ENCODE measurements at places on chromosomes 6 and 20. TPM values are rescaled to one million over a fixed set of nuclear protein-coding genes. Genes with fewer than 3 reads are reported as not detected.

UBE3D gene
- polyA plus RNA-seq: 4.7 TPM

MCHR2 gene
- not detected for polyA plus RNA-seq

TMEM170B gene
- polyA plus RNA-seq: 0.22 TPM

SIRPB2 gene
- polyA plus RNA-seq: not detected

RBPJL gene
- not detected for polyA plus RNA-seq

DNA sequence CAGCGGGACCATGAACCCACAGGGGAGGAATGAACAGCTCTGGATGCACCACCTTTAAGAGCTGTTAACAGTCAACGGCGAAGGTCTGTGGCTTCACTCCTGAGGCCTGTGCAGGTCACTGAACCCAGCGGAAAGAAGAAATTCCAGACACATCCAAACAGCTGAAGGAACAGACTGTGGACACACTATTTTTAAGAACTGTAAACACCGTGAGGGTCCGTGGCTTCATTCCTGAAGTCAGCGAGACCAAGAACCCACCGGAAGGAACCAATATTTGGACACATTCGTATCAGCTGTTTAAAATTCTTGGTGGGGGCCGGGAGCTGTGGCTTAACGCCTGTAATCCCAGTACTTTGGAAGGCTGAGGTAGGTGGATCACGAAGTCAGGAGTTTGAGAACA, 5.4 kb upstream of the TMEM14B start:
- no peak for DNase-seq

DNA sequence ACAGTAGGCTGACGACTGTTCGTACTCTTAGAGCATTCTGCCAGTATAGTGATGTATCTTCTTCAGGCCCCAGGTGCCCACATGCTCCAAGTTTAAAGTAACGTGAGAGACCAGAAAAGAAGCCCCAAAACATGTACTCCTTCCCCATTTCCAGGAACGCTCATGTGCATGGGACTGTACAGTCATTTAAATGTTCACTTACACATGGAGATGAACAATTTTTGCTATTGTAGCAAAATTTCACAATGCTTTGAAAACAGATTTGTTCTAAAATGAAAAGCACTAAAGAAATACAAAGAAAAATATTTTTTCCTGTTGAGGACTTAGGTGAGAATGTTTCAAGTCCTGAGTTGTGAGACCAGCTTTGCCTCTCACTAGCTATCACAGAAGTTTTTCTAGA, 269.3 kb upstream of the PRDM1 start:
- no peak for DNase-seq

GRCh38 chr6:26534681-26535465, 3.3 kb upstream of the HMGN4 start:
- no peak for DNase-seq

GRCh38 chr6:23202207-23202606, 632.8 kb downstream of the HDGFL1 start:
- DNase-seq: no peak

DNA sequence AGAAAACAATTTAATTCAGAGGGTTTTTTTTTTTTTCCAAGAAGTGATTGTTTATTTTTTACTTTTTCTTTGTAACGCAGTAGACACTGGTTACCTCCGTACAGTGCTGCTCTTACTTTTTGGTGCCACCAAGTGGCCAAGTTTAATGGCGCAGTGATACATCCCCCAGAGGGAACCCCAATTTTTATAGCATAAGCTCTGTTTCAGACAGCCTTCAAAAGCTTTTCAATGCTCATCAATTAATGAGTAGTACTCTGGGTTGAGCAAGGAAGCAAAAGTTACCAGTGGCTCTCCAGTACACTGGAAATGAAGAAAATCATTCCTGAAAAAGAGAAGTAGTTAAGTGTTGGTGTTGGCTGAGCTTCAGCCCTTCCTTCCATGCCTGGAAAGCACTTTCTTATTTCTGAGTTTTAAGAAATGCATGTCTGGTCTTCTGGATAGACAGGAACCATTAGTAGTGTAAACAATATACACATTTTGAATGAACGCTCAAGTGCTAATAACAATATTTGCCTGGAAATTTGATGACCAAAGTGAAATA, 129.1 kb upstream of the SMLR1 start:
- DNase-seq: peak; percentile 36

- DNase-seq: no peak
Measured at GRCh38 chr6:21769968-21770367, 176.4 kb downstream of the SOX4 start.

DNA sequence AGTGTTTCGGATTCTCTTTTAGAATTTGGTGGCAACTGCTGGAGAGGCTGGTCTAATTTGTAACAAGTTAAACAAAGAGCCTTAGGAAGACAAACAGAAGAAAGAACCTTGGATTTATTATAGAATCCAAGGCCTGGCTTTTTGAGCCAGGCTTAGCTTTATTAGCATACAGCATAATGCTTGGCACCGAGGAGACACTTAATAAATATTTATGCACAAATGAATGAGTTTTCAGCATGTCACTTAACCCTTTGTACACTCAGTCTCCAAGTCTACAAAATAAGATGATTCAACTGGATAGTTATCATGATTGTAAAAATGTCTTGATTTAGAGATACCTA, 38.2 kb upstream of the AFDN start:
- DNase-seq: no peak

DNA sequence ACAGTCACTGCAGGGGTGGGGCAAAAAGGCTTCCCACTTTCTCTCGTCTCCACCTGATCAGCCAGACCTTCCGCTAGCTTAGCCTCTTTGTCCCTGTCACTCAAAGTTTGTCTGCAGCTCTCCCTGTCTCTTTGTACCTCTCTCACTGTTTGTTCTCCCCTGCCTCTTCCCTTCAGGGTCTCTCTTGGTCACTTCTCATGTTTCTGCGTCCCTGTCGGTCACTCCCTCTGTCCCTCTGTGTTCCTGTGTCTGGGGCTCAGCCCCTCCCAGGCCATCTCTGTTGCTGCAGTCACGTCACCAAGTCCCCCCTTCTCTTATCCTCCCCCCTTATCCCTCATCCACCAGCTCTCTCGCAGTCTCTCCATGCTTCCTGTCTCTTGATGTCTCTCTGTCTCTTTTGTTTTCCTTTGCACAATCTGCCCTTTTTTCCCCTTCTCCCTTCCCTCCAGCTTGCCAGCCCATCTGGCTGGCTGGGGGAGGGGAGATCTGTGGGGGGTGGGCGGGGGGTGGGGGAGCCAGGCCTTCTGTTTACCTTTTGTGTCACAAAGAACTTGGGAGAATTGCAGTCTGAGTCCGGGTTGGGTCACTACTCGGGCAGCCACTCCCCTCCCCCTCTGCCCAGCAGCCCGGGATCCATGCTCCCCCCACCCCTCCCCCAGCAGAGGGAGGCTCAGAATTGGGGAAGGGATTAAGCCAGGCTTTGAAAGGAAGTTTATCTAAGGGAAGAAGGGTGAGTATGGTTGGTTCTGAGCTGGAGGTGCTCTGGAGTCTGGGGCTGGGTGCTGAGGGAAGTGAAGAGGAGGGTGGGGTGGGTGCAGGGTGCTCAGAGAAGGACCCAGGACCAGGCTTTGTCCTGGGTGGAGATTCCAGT, 32.3 kb downstream of the FOXP4 start:
- no peak for DNase-seq

DNA sequence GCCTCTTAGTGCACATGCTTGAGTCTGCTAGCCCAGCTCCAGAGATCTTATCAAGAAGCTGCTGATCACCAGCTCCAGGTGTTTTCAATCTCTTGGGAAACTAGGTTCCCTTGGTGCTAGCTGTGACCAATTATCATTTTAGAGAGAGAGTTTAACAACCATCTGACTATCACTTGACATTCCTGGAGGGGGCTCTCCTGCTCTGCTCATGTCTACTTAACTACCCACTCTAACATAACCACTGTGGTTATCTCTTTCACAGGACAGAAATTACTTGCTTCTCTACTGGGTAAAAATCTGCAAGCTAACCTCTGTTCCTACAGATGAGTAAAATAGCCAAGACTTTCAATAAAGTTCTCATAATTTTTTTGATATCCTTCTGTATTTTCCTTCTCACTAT, 823.4 kb upstream of the GJE1 start:
- DNase-seq: no peak

GRCh38 chr20:16553684-16554083, 19.6 kb downstream of the KIF16B start:
- no peak for DNase-seq

DNA sequence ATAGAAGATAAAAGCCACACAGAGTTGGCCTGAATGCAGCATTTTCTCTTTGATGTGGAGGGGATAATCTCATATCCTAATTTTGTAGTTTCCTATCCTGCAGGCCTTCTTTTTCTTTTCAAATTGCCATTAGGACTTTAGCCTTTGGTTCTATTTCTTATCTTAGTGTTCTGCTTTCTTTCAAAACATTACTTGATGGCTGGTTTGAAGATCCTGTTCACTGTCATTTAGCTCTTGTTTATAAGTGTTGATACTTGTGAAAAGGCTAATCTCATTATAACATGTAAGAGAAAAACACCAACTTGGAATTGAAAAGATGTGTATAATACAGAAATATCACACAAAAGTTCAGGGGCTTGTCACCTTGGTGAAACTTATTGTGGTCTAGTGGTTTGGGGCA, 54.6 kb upstream of the PKIB start:
- no peak for DNase-seq

GRCh38 chr6:94487371-94487770, 1068.0 kb upstream of the EPHA7 start:
- DNase-seq: no peak

- no peak for DNase-seq
Measured at GRCh38 chr6:81697559-81697958, 54.9 kb downstream of the TENT5A start.

DNA sequence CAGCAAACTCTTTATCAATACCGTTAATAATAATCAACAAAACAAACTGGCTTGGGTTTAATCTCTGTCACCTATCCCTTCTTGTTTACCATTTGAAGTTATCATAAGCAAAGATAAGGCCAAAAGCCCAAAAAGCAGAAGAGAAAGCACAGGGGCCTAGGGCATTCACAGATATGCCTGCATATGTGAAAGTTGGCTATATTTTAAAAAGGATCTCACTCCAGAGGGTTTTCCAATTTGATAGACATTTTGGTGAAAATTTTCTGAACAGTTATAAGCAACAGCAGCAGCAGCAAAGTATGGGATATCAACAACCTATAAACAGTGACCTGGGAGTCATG, 101.1 kb downstream of the ATXN1 start:
- no peak for DNase-seq

DNA sequence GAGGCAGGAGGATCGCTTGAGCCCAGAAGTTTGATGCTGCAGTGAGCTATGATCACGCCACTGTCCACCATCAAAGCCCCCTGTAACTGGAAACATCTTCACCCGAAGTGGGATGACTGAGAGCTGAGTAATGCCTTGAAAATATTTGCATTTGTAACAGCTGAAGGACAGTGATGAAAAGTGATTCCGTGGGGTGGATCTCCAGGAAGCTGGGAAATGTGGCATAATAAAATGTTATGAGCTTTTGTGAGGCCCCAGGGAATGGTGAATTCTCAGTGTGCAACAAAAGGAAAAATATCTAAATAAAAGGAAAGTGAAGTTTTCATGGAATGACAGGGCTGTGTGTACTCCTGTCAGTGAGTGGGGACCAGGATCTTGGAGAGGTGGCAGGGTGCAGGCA, 92.0 kb downstream of the JAG1 start:
- DNase-seq: no peak

GRCh38 chr6:100320686-100321085, 144.0 kb downstream of the SIM1 start:
- no peak for DNase-seq

- no peak for DNase-seq
Measured at GRCh38 chr6:13371421-13372072, 43.2 kb upstream of the TBC1D7 start.

GRCh38 chr20:24951536-24952083, 2.5 kb downstream of the CST7 start:
- no peak for DNase-seq
